HepG2 (cell line): ENCODE measurements at places on chromosomes 7 and 10. TPM values are rescaled to one million over a fixed set of nuclear protein-coding genes. Genes with fewer than 3 reads are reported as not detected.

Gene LEP
- total RNA-seq: not detected in 2 replicates

Gene MCM10
- total RNA-seq: 31.3 and 41.8 TPM in 2 replicates

DNA sequence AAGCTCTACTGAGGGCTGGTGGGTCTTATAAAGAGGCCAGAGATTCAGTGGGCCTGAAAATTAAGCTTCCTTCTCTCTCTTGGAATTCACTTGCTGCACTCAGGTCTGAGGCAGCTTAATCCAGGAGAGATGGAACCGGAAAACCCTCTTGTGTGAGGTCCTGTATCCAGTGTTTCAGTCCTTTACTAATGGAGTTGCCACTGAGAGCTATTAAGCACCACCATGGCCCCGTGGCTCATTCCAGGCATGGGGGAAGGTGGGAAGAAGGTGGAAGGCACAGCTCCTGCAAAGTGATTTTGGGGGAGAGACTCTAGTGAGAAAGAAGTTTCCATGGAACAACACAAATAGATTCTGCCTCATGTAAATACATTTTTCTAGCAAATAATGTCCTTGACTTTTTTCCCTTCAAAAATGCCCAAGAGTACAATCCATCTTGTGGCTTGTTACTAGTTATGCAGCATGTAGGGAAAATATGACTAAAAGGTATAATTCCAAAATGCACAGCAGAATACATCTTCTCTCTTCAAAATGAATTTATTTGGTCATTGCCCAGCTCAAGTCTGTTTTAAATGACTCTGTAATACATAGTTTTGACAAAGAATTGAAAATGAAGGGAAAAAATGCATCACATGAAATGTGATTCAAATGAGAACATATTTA is 46.7 kb upstream of the FOXI2 start:
- no peak overlapping the region for H3K27ac ChIP-seq
- H3K27me3 ChIP-seq: peaks cover 3% of the 10 kb centered on the region; the same call in 1 of the 3 replicates
- no peaks in the 10 kb centered on the region for H3K36me3 ChIP-seq
- H3K4me3 ChIP-seq: no peak overlapping the region
- DNase-seq: no peak

DNA sequence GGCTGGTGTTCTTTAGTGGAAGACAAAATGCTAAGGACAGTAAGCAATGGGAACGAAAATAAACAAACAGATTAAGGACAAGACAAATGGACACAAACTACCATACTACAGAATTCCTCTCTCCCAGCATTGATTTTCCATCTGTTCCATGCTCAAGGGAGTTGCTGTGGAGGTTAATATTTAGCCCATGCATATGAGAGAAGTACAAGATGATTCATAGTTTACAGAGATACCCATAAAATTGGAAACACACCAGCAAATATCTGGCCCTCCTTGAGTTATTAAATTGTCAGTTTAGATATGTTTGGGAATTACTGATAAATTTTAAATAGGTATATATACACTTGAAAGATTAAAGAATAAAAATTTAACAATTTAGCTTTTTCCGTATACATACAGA is 69.8 kb downstream of the GLI3 start:
- no peak for DNase-seq
- H3K27me3 ChIP-seq: no peaks in the 10 kb centered on the region
- H3K36me3 ChIP-seq: no peaks in the 10 kb centered on the region

GRCh38 chr10:110556969-110557601 is 10.4 kb upstream of the SMC3 start:
- no peaks in the 10 kb centered on the region for H3K36me3 ChIP-seq
- no peak overlapping the region for H3K4me3 ChIP-seq
- H3K27ac ChIP-seq: no peak overlapping the region
- H3K4me1 ChIP-seq: no peaks in the 10 kb centered on the region
